ENCODE measurements at places on chromosomes 6 and 20. TPM values are rescaled to one million over a fixed set of nuclear protein-coding genes. Genes with fewer than 3 reads are reported as not detected.

- no peak for ATAC-seq
These were observed 1.3 kb downstream of the NOTCH4 start for GRCh38 chr6:32222333-32223230.

DNA sequence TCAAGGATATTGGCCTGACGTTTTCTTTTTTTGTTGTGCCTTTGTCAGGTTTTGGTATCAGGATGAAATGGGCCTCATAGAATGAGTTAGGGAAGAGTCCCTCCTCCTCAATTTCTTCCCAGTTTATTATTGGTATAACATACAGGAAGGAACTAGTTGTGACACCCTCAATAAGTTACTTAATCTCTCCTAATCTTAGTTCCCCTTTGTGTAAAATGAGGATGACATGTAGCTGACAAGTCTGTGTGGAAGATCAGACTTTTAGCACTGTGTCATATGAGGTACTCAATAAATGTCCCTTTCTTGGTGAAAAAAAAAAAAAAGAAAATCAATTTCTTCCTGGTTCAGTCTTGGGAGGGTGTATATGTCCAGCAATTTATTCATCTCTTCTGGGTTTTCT lies 155.8 kb downstream of the PDE7B start:
- ATAC-seq, result no peak

TFAP2D gene
- total RNA-seq, result not detected

ADTRP gene
- 81.3 TPM for total RNA-seq

DNA sequence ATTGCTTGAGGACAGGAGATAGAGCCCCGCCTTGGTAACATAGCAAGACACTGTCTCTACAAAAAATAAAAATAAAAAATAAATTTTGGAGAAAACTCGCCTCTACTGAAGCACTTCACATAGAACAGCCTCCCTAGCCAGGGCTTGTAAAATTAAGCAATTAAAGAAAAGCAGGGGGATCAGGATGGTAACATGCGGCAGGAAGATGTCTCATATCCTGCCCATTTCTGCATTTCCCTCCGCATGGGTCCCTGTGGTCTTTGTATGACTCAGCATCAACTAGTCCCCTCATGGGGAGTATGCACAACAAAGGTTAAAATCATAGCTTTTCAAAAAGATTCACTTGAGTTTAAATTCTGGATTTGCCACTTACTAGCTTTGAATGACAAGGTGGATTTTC lies 379.0 kb downstream of the EPHA7 start:
- no peak for ATAC-seq

GRCh38 chr20:49583669-49584417 lies 15.9 kb upstream of the PTGIS start:
- peak; percentile 31 for ATAC-seq

- no peak for ATAC-seq
These were observed 11.3 kb upstream of the SERPINB1 start for GRCh38 chr6:2852921-2853322.

DNA sequence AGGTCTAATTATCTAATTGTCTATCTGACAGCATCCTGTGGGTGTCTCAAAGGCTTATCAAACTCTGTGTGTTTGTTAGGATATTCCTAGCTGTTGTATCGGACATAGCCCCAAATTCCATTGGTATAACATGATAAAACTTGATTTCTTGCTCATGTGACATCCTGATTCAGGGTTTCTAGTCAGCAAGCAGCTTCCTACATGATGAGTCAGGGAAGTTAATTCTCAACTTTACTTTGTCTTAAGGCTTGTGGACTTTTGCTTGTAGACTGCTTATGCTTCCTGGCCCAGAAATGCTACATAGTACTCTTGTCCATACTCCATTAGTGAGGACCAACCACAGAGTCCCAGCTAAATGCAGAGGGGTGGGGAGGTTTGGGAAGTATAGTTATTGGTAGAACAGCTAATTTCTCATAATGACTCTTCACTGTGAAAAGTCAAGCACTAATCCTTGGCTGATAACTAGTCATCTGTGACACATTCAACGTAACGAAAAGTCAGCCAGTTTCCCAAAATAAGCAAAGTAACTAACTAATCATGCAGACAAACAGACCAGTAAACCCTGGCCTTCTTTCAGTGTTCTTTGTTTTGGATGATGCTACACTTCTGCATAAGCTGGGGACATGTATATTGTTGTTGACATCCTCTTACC lies 25.8 kb downstream of the NKAIN2 start:
- ATAC-seq, result no peak

DNA sequence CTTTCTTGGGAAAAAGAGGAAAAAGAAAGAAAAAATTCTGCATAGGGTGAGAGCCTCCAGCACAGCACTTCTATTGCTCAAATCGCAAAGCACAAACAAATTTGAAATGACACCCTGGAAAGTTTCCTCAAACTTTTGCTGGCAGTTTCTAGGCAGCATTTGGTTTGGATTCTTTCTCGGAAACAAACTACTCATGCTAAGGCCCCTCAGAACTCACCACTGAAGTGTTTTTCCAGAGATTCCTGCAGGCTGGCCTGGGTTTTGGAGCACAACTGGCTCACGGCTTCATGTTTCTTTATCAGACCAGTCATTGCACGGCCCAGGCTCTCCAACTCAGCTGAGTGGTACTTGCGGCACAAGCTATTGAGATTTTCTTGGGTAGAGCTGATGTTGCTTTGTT lies 237.8 kb downstream of the SYNE1 start:
- no peak for ATAC-seq

PMEPA1 gene
- total RNA-seq, result 2.3 TPM

GRCh38 chr6:148423133-148423532 lies 80.5 kb downstream of the SASH1 start:
- ATAC-seq, result no peak
